ENCODE measurements at places on chromosomes 5 and 9.

DNA sequence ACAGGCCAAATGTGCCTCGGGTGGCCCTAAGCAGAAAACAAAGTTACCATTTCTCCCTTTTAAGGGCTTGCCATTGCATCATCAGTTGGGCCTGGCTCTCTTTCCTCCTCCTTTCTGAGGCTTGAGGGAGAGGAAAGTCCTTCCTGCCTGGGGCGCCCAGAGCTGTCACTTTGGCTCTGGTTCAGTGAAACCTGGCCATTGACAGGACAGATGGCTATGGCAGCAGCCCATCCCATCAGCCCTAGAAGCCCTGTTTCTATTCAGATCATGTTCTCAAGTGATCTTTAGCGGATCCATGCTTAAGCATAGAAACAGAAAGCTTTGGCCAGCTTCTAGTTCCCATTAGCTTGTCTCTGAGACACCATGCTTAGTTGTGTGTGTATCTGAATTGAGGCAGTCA is 293.4 kb downstream of the YTHDC2 start:
- peak; percentile 59 for ATAC-seq

DNA sequence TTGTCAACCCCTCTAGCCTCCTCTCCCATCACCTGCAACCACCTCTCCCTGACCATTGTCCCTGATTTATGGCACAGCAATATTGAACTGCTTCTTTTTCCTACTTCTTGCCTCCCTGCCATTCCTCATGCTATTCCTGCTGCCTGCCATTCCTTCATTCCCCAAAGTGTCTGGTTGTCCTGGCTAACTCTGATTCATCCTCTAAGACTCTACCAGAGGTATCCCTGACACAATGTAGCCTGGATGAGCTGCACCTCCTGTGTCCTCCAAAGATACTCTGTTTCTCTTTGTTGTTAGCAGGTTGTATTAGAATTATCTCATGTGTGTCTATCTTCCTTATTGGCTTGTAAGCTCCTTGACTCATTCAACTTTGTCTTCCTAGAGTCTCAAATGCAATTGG is 53.5 kb upstream of the PTPN3 start:
- no peak for ATAC-seq

- ATAC-seq: peak; percentile 6
These were observed 109.0 kb downstream of the ATP10B start for GRCh38 chr5:160743027-160743426.

DNA sequence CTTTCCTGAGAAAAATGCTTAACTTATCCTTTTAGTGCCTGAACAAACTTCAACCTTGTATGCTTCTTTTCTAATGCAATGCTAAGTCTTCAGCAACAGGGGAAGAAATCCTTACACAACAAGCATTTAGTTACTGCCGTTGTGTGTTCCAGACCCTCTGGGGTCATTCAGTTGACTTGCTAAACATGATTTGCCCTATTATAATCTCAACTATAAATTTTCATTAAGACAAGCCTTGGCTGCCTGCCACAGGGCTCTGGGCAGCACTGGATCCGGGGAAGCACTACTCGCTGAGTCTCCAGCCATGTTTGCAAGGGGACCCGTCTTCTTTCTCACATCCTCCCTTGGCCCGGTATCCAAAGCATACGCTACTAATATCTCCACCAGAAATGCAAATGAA is 58.1 kb downstream of the PTCH1 start:
- ATAC-seq: peak; percentile 47

DNA sequence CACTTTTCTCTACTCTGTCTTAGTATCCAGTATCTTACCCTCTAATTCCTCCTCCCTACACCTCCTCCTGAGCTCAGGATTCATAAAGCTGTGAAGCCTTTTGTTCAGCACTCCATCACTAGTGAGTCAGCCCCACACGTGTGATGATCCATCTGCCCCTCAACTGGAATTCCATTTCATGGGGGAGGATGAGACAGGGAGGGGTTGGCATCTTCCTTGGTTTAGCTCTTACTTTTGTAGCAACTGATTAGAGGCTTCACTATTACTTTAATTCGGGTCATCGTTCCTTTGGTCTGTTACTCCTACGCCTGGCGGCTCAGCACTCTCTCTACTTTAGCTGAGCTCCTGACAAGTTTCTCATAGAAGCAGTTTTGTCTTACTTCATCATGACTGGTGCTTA is 11.8 kb downstream of the BTNL8 start:
- no peak for ATAC-seq

DNA sequence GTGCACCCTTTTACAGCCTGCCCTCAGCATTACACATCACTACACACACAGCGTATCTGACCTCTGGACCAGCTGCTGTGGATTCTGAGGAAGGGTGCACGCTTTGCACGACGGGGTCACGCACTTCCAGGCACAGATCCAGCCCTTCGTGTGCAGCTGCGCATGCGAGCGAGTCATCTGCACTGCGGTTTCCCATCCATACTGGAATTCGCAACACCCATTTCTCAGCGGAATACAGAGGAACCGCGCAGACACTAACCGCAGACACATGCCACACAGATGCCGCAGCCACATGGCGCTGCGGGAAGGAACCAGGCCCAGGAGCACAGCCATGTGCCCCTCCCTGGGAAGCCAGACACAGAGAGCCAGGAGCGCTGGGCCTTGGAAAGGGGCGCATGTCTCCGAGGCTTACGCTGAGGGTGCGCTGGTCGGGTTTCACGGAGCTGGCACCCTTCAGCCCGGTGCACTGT is 43.5 kb downstream of the PNPLA7 start:
- ATAC-seq: peak; percentile 89

GRCh38 chr9:89839449-89839848 is 234.6 kb downstream of the GADD45G start:
- ATAC-seq: peak; percentile 84

DNA sequence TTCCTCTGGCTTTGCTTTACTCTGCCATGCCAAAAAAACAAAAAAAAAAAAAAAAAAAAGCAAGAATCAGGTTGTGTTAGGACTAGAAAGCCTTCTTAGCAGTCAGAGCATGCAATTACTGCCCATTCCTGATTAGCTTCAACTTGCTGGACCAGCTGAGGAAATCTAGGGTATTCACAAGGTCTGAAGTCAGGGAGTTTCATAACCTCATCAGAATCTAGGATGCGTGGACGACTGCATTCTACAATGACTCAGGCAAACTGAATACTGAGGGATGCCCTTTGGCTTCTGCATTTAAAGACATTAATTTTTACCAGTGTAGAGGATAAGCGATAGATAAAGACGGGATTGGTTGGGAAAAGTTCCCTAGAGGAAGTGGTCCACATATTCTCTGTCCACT is 39.2 kb upstream of the SHOC1 start:
- no peak for ATAC-seq

GRCh38 chr9:82829818-82830217 is 233.1 kb downstream of the RASEF start:
- ATAC-seq: no peak
